NCI-H187 treated with DMSO at 0.1 percent for 48 hours (cell line): ENCODE measurements at places on chromosomes 16 and 17.

GRCh38 chr16:10750793-10751192 is 7.2 kb downstream of the NUBP1 start:
- no peak for DNase-seq

DNA sequence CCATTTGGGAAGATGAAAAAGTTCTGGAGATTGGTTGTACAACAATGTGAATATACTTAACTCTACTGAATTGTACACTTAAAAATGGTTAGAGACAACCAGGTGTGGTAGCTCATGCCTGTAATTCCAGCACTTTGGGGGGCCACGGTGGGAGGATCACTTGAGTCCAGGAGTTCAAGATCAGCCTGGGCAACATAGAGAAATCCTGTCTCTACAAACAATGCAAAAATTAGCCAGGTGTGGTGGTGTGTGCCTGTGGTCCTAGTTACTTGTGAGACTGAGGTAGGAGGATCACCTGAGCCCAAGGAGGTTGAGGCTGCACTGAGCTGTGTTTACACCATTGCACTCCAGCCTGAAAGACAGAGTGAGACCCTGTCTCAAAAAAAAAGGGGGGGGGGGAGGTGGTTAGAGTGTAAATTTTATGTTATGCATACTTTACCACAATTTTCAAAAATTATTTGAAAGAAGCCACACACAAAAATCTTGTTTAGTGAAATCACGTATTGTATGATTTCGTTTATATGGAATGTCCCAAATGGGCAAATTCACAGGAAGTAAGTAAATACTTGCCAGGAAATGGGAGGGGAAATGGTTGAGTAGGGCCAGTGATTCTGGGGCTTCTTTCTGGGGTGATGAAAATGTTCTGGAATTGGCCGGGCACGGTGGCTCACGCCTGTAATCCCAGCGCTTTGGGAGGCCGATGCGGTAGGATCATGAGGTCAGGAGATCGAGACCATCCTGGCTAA is 37.1 kb upstream of the AMZ2 start:
- DNase-seq, result no peak

DNA sequence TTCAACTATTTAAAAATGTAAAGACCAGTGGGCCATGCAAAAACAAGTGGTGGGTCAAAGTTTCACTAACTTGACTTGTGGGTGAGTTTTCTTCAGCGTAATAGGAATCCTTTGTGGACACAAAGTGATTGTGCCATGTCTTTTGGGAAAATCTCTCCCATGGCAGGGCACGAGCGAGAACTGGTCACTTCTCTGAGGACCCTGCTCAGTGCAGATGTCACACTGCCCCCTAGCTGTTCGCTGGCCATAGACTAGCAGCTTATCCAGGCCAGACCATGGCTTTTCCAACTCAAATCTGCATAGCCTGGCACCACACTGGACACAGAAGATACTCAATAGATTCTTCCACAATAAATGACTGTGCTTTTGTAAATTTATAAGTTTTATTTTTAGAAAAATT is 306.0 kb upstream of the CCL2 start:
- DNase-seq, result no peak

DNA sequence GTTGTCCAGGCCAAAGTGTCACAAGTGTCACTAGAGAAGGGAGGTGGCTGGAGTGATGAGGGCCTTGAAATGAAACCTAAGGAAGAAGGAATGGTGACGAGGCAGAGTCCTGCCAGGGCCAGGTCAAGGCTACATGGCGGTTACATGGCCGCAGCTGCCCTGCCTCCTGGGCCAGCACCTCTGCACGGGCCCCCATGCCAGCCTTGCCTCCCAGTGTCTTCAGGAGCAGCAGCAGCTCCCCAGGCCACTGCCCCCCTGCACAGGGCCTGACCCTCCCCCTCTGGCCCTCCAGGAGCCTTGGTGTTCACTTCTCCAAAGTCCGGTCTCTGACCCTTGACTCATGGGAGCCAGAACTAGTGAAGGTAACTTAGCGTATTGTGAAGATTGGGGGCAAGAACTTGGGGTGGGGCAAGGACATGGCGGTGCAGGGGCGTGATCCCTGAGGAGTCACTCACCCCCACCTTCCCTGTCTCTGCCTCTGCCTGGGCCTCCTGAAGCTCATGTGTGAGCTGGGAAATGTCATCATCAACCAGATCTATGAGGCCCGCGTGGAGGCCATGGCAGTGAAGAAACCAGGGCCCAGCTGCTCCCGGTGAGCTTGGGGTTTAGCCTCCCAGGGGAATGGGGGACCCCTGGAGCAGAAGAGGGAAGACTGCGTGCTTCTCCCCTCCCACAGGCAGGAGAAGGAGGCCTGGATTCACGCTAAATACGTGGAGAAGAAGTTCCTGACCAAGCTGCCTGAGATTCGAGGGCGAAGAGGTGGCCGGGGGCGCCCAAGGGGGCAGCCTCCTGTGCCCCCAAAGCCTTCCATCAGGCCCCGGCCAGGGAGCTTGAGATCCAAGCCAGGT is 4.1 kb upstream of the KCTD11 start:
- no peak for DNase-seq

GRCh38 chr17:7047566-7047965 is 3.7 kb upstream of the SLC16A11 start:
- no peak for DNase-seq

DNA sequence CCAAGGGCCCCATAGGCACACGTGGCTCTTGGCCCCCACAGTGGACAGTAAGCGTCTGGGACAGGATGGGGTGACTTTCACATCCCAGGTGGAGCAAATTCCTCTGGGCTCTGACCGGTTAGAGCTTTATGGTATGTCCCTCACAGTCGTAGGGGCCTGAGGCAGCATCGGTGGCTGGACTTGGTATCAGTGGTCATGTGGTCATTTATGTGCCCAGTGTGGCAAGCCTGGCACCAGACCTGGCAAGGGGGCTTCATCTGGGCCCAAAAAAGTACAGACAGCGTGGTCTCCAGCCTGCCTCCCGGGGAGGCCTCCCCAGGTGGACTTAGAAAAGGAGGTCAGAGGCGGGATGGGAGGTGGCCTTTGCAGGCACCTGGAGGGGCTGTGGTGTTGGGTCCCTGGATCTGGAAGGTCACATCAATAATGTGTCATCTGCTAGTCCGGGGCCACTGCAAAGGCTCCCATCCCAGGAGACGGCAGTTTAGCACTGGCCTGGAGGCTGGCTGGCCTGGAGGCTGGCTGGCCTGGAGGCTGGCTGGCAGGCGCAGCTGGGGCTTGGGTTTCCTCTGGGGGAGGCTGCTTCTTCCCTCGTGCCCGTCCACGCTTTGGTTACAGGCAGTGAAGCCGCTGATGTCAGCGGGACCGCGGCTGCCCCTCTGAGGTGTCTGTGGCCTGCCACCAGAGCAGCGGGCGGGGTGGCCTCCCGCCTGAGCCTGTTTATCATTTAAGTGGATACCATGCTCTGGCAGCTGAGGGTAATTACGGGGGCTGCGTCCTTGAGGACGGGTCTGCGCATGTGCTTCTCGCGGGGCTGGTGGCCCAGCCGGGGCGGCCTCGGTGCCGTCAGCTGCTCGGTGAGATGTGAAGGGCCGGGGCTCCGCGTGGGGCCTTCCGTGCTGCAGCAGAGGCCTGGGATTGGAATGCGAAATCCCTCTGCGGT is 20.7 kb upstream of the CBX4 start:
- DNase-seq, result no peak

DNA sequence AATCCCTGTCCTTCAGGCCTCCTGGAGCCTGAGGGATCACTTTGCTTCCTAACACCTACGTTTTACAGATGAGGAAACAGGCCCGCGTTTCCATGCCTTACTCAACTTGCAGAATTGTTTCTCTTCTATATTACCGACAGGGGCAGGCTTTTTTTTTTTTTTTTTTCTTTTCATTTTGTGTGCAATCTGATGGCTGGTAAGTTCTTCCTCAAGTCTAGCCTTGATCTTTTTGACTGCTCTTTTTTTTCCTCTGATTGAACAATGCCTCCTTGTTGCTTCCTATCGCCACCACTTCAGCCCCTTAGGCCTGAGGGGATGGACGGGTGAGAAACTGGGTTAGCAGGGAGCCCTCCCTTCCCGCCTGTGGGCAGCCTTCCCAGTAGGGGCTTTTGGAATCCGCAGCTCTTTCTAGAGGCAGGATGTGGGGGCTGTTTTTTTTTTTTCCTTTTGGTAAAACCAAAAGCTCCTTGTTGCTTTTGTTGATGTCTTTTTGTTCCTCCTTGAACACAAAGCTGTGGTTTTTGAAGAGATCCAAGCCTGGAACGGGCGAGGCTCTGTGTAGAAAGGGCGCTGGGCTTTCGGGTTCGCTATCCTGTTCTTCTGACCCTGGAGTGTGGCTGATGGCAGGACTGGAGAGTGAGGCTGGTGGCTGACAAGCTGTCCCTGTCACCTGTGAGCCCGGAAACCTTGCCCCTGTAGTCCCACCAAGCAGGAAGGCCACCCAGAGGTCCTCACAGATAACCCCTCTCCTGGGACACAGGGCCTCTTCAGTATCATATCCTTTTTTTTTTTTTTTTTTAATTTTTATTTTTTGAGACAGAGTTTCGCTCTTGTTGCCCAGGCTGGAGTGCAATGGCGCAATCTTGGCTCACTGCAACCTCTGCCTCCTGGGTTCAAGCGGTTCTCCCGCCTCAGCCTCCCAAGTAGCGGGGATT is 14.0 kb downstream of the LASP1 start:
- DNase-seq, result no peak

GRCh38 chr16:57325458-57325857 is 33.1 kb upstream of the CCL22 start:
- no peak for DNase-seq

DNA sequence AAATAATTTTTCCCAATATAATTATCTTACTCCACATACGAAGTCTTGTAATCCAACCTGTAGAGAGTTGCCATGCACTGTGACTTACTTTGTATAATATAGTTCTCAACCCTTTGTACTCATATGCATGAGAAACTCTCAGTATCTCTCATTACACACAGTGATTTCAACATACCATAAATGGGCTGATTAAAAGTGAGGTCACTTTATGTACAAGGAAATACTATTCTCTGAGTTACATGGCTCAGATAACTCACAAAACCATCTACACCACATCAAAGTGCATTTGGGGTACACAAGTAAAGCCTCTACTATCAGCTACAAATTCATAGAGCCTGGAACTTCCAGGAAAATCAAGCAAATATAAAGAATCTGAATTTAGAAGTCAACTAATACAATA is 27.9 kb downstream of the SLFN12 start:
- no peak for DNase-seq

DNA sequence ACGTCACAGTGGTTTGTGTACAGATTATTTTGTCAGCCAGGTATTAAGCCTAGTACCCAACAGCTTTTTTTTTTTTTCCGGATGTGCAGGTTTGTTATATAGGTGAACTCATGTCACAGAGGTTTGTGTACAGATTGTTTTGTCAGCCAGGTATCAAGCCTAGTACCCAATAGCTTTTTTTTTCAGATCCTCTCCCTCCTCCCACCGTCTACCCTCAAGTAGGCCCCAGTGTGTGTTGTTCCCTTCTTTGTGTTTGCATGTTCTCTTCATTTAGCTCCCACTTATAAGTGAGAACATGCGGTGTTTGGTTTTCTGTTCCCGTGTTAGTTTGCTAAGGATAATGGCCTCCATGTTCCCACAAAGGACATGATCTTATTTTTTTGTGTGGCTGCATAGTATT is 19.9 kb downstream of the RPTOR start:
- DNase-seq, result no peak

DNA sequence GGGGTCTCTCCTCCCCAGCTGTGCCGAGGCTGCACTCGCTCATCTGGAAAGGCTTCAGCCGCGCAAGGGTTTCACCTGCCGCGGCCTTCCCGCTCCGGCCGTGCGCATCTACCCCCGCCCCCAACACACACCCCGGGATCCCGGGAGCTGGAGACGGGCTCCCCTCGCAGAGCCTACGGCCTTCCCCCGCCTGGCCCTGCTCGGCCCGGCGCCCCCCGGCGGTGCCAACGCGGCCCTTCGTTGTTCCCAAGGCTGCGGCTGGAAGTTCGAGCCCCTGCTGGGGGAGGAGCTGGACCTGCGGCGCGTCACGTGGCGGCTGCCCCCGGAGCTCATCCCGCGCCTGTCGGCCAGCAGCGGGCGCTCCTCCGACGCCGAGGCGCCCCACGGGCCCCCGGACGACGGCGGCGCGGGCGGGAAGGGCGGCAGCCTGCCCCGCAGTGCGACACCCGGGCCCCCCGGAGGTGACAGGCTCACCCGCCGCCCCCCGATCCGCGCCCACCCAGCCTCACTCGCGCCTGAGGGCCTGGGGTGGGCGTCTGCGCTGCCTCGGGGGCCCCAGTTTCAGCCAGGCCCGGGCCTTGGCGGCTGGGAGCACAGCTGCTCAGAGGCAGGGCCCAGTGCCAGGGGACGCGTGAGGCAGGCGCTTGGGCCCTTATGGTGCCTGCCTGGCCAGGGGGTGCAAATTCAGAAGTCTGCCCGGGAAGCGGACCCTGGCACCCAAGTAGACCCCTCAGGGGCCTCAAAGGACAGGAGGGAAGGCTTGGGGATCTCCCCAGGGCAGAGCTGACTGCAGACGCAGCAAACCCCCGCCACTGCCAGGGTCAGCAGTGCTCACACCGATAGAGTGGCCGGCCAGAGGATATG is 11.2 kb downstream of the GALK1 start:
- DNase-seq, result no peak

- DNase-seq, result no peak
Measured at GRCh38 chr17:4610162-4610561, 25.8 kb downstream of the SMTNL2 start.

GRCh38 chr16:23745263-23745662 is 9.6 kb upstream of the CHP2 start:
- DNase-seq, result no peak

DNA sequence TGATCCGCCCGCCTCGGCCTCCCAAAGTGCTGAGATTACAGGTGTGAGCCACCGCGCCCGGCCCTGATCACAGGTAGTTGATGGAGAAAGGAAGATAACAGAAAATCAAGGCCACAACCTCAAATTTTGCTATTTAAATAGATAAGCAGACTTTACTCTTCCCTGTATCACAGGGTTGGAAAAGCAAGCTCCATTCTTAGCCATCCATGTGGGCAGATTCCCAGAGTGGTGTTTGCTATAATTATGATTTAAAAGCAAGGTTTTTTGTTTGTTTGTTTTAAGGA is 44.4 kb downstream of the TUBD1 start:
- DNase-seq, result no peak

DNA sequence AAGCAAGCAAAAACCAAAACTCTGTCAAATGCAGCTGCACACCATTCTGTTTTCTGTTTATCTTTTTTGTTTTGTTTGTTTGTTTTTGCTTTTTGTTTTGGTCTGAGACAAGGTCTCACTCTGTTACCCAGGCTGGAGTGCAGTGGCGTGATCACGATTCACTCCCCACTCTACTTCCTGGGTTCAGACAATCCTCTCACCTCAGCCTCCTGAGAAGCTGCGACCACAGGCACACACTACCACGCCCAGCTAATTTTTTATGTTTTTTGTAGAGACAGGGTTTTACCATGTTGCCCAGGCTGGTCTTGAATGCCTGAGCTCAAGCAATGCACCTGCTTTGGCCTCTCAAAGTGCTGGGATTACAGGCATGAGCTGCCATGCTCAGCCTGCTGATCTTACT is 19.3 kb upstream of the SLFN13 start:
- no peak for DNase-seq

- DNase-seq, result no peak
Measured at GRCh38 chr17:14304222-14304772, 3.4 kb downstream of the HS3ST3B1 start.

DNA sequence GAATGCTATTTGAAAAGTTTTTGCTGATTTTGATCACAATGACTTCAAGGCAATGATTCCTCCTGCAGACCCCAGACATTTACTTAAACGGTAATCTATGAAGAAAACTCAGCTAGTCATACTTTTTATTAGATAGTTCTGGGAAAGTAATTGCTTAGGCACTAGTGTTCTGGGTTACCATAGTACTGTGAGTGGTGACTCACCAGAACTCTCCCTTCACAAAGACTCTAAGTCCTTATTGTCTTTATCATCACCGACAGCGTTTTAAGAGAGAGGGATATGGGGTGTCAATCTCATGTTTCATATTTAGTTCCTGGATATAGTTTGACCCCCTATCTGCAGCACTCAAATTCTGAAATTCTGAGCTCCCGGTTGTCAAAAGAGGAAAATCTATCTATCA is 43.0 kb upstream of the CDH8 start:
- DNase-seq, result no peak
